ENCODE measurements at places on chromosomes 2 and 18.

DNA sequence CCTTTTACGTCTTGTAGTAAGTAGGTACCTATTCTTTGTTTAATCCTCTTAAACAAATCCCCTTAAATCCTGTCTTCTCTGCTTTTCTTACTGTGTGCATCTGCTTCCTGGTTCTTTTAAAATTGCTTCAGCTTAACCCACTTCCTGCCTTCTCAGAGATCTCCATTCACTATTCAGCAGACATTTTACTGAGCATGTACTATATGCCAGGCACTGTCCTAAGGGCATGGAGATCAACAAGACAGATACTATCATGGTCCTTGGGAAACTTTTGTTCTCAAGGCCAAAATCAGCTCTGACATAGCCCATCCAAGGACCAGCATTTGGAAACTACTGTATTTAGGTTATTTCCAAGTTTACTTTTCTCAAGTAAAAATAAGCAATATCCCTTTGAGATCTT, 227.5 kb downstream of the TPGS2 start:
- DNase-seq = no peak
- H3K4me3 ChIP-seq = no peak overlapping the region
- no peaks in the 10 kb centered on the region for H3K4me1 ChIP-seq

GRCh38 chr2:119546447-119546767, 2.2 kb downstream of the CFAP221 start:
- peaks cover 5% of the 10 kb centered on the region for H3K4me1 ChIP-seq
- no peak for DNase-seq
- no peak overlapping the region for H3K4me3 ChIP-seq
- H3K36me3 ChIP-seq = no peaks in the 10 kb centered on the region
- no peaks in the 10 kb centered on the region for H3K27me3 ChIP-seq

- no peaks in the 10 kb centered on the region for H3K27me3 ChIP-seq
- no peaks in the 10 kb centered on the region for H3K4me1 ChIP-seq
- DNase-seq = no peak
- H3K27ac ChIP-seq = no peak overlapping the region
- no peaks in the 10 kb centered on the region for H3K36me3 ChIP-seq
- H3K4me3 ChIP-seq = no peak overlapping the region
These were observed 61.7 kb upstream of the TFPI start for GRCh38 chr2:187615902-187616301.

GRCh38 chr2:84491741-84492140, 24.6 kb upstream of the DNAH6 start:
- peaks cover 5% of the 10 kb centered on the region for H3K4me1 ChIP-seq
- no peak overlapping the region for H3K27ac ChIP-seq
- no peak for DNase-seq
- H3K36me3 ChIP-seq = no peaks in the 10 kb centered on the region

- H3K4me1 ChIP-seq = peaks cover 32% of the 10 kb centered on the region
- H3K27ac ChIP-seq = peak overlapping the region; percentile 70
- peak; percentile 90 for DNase-seq
- no peaks in the 10 kb centered on the region for H3K36me3 ChIP-seq
These were observed 125.5 kb upstream of the ZNF516 start for GRCh38 chr18:76620321-76621170.

GRCh38 chr18:24228667-24229041, 89.8 kb downstream of the CABYR start:
- no peaks in the 10 kb centered on the region for H3K27me3 ChIP-seq
- DNase-seq = no peak
- no peak overlapping the region for H3K27ac ChIP-seq
- no peaks in the 10 kb centered on the region for H3K36me3 ChIP-seq
- H3K4me3 ChIP-seq = no peak overlapping the region
- H3K4me1 ChIP-seq = no peaks in the 10 kb centered on the region

DNA sequence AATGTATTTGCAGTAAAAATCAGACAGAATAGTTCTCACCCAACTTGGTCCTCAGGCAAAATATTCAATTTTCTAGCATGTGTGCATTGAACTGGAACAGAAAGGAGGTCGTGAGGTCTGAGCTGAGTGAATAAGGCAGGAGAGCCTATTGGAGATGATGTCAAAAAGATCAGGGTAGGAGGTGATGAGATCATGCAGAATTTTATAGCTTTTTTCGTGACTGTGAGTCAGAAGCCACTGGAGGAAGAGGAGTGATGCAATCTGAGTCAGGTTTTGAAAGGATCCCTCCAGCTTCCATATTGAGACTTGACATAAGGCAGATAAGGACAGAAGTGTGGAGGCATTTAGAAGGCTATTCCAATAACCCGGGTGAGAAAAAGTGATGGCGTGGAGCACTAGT, 299.5 kb upstream of the SOX11 start:
- no peak for DNase-seq
- H3K4me1 ChIP-seq = no peaks in the 10 kb centered on the region
- H3K27ac ChIP-seq = no peak overlapping the region
- no peaks in the 10 kb centered on the region for H3K36me3 ChIP-seq

DNA sequence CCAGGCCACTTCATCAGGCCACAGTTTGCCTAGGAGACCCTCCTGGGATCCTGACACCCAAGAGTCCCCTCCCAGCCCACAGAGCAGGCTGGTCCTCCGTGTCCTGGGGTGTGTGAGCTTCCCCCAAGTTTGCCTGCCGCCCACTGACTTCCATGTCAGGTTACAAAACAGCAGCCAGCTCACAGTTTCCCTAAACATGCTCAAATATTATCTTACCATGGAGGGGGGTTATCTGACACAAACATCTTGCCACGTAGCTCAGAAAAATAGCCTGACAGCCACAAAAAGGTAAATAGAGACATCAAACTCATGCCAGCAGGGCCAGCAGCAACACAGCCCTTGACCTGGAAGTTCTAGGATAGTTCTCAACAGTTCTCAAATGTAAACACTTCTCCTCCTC, 346.5 kb downstream of the TNS1 start:
- peaks cover 3% of the 10 kb centered on the region for H3K27me3 ChIP-seq
- no peak overlapping the region for H3K27ac ChIP-seq
- H3K36me3 ChIP-seq = no peaks in the 10 kb centered on the region
- no peak for DNase-seq
- H3K4me3 ChIP-seq = no peak overlapping the region
- no peaks in the 10 kb centered on the region for H3K4me1 ChIP-seq

DNA sequence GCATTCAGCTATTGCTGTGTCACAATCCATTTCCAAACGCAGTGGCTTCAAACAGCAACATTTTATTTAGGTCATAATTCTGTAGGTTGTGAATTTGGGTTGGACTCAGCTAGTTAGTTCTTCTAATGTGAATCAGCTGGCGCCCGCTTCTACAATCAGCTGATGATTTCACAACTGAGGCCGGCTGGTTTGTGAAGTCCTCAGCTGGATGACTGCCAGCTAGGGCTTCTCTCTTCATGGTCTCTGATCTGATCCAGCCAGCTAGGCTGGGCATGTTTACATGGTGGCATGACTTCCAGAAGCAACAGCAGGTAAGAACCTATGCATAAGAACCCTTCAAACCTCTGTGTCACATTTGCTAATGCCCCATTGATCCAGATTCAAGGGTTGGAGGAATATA, 172.0 kb downstream of the SLC4A10 start:
- H3K4me3 ChIP-seq = no peak overlapping the region
- H3K27ac ChIP-seq = no peak overlapping the region
- H3K27me3 ChIP-seq = no peaks in the 10 kb centered on the region
- DNase-seq = no peak
- H3K4me1 ChIP-seq = no peaks in the 10 kb centered on the region

DNA sequence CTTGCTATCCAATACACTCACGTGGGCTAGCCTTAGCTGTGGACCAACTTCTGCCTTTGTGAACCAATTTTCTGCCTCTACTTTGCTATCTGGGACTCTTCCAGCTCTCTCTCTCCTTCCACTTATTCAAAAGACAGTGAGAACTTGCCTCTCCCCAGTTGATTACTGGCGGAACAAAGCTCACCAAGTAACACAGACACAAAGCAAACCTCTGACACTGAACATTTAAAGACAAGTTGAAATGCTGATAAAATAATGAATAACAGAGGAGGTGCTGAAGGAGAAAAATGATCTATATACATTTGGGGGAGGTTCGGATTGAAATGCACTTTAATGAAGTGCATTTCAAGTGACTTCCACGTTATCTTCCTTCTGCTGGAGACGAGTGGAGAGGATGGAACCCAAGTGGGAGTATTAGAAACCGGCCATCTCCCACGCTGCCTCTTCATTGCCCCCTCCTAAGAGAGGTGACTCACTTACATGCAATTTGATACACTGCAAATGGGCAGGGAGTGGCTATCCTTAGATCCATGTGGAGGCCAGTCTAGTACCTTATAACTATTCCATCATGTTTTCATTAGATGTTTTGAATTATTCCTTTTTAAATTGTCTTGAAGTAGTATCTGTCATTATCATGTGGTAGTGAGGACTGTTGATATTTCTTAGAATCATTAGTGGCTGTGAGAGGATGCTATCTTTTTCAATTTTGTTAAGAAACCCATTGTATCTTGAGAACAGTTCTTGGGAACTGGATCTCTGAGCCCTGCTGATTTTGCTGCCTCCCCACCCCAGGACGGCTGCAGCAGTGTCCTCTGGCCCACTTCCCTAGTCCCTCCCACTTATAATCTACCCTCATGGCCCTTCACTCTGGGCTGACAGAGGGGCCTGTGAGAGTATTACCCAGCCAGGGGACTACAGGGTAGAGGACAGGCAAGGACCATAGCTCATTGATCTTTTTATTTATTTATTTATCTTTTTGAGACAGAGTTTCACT, 6.0 kb upstream of the GLI2 start:
- H3K36me3 ChIP-seq = no peaks in the 10 kb centered on the region
- no peak overlapping the region for H3K27ac ChIP-seq
- DNase-seq = peak; percentile 21
- H3K4me3 ChIP-seq = no peak overlapping the region
- H3K27me3 ChIP-seq = no peaks in the 10 kb centered on the region

- no peaks in the 10 kb centered on the region for H3K4me1 ChIP-seq
- H3K27me3 ChIP-seq = no peaks in the 10 kb centered on the region
- DNase-seq = no peak
These were observed 294.1 kb upstream of the FANCL start for GRCh38 chr2:58535182-58535581.

GRCh38 chr2:98445683-98446581, 1.3 kb downstream of the INPP4A start:
- no peaks in the 10 kb centered on the region for H3K27me3 ChIP-seq
- H3K4me3 ChIP-seq = peak overlapping the region; percentile 78
- H3K36me3 ChIP-seq = no peaks in the 10 kb centered on the region
- H3K4me1 ChIP-seq = no peaks in the 10 kb centered on the region
- DNase-seq = no peak
- H3K27ac ChIP-seq = peak overlapping the region; percentile 85

DNA sequence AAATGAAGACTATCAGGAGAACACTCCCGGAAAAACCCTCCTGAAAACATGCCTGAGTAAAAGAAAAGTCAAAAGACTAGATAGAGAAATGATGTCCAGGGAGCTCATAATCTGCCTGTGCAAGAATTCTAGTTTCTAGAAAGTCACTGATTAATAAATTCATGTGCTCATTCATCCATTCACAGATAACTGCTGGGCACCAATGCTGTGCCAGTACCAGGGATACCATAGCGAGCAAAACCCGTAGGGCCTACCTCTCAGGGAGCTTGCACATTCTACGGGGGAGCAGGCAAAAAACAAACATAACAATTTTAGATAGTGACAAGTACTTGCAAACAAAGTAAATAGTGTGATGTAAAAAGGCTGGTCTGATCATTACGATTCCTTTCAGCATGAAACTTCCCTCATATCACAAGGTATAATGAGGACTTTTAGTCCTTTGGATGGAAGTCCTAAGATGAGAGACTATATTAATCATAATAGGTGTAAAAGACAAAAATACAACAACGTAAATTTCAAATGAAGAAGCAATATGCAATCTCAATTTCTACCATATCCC, 289.9 kb downstream of the AFF3 start:
- H3K27ac ChIP-seq = no peak overlapping the region
- H3K4me1 ChIP-seq = no peaks in the 10 kb centered on the region
- no peaks in the 10 kb centered on the region for H3K27me3 ChIP-seq
- no peak overlapping the region for H3K4me3 ChIP-seq
- no peak for DNase-seq

DNA sequence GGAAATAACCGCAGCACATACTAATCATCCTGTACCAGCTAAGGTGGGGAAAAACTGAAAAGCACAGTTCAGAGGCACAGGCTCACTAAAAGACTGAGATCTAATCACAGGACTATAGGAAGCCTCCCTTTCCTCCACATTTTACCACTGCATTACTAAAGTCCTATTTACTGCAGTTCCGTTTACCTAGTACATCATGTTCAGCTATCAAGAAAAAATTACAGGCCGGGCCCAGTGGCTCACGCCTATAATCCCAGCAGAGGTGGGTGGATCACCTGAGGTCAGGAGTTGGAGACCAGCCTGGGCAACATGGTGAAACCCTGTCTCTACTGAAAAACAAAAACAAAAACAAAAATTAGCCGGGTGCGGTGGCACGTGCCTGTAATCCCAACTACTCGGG, 11.0 kb upstream of the NBEAL1 start:
- no peaks in the 10 kb centered on the region for H3K27me3 ChIP-seq
- no peaks in the 10 kb centered on the region for H3K4me1 ChIP-seq
- H3K27ac ChIP-seq = no peak overlapping the region
- H3K4me3 ChIP-seq = no peak overlapping the region

- peaks cover 3% of the 10 kb centered on the region for H3K4me1 ChIP-seq
- H3K27ac ChIP-seq = peak overlapping the region; percentile 42
- no peak for DNase-seq
- no peak overlapping the region for H3K4me3 ChIP-seq
- no peaks in the 10 kb centered on the region for H3K27me3 ChIP-seq
These were observed 223.6 kb upstream of the EPAS1 start for GRCh38 chr2:46073540-46074046.

GRCh38 chr2:239277401-239278085, 123.3 kb downstream of the HDAC4 start:
- DNase-seq = peak; percentile 66
- H3K27me3 ChIP-seq = no peaks in the 10 kb centered on the region
- no peak overlapping the region for H3K27ac ChIP-seq
- no peak overlapping the region for H3K4me3 ChIP-seq
- no peaks in the 10 kb centered on the region for H3K36me3 ChIP-seq
- H3K4me1 ChIP-seq = peaks cover 17% of the 10 kb centered on the region

- peaks cover 10% of the 10 kb centered on the region for H3K27me3 ChIP-seq
- no peak overlapping the region for H3K27ac ChIP-seq
- no peak for DNase-seq
- peaks cover 17% of the 10 kb centered on the region for H3K4me1 ChIP-seq
- no peaks in the 10 kb centered on the region for H3K36me3 ChIP-seq
- H3K4me3 ChIP-seq = no peak overlapping the region
These were observed 4.7 kb downstream of the CD302 start for GRCh38 chr2:159793326-159793725.

DNA sequence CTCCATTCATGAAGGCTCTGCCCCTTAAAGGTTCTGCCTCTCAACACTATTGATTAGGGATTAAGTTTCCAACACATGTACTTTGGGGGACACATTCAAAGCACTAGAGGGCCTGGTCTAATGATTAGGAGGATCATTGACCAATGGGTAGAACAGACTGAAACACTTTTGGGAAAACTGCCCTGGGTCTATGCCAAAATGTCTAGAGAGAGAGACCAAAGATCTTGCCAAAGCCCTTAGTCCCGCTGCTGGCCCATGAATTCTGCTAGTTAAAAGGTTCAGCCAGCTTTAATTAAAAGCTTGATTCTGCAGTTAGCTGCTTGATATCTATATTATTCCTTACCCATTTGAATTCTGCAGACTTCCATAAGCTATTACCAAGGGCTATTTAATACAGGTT, 613.2 kb downstream of the SLC4A3 start:
- no peak for DNase-seq
- H3K27me3 ChIP-seq = no peaks in the 10 kb centered on the region
- no peaks in the 10 kb centered on the region for H3K36me3 ChIP-seq
- H3K27ac ChIP-seq = no peak overlapping the region
- H3K4me1 ChIP-seq = no peaks in the 10 kb centered on the region

GRCh38 chr2:98727369-98728087, 3.4 kb downstream of the MGAT4A start:
- no peaks in the 10 kb centered on the region for H3K27me3 ChIP-seq
- no peak for DNase-seq
- peaks cover 25% of the 10 kb centered on the region for H3K36me3 ChIP-seq
